Cardiac fibroblast (primary cell): ENCODE measurements at places on chromosomes 1 and 21.

DNA sequence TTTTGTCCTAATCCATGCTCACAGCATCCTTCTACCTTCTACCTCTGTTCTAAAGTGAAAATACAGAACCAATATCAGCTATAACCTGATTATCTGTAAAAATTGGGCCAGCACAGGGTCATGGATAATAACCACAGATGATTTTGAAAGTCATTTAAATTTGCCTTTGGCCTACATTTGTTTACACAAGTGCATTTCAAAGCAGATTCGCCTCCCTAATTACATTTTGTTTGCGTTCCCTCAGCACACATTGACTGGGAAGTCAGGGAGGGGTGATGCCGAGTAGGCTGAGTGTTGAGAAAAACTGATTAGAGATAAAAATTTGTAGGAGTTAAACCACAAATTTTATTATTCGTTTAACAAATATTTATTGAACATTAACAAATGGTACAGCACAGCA lies 19.2 kb upstream of the RGS8 start:
- DNase-seq, result no peak

DNA sequence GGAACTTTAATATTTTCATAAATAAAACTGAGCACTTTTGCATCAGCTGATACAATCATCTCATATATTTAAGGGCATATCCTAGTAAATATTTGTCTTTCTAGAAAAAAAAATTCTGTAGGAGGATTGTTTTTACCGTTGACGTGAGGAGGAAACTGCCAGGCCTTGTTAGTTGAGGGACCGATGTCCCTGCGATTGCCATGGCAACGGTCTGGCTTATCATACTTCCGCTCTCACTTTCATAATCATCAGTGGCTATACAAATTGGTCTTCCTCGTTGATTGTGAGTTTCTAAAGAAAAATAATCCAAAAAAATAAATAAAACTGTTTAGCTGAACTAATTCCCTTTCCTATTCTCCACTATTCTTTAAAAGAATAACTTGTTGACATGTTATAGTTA lies 69.3 kb upstream of the ANGPTL3 start:
- DNase-seq, result peak; percentile 53

DNA sequence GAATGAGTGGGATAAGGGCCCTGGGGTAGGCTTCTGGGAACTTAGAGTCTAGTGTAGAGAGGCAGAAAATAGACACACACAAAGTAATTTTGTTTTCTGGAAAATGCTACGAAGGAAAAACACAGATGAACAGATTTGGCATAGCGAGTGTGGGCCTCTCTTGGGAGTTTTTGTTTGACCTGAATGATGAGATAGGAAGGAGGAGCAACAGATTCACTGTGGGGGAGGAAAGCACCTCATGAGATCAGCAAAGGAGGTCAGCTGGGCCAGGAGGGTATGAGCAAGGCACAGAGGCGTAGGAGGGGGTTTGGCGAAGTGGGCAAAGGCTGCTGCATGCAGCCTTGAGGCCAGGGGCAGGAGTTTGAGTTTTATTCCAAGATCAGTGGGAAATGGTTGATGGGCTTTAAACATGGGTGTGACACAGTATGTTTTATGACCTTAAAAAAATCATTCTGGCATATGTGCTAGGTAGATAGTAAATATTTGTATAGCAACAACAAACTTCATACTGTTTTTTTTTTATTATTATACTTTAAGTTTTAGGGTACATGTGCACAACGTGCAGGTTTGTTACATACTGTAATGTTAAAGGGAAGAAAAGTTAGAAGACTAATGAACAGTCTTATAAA lies 57.9 kb downstream of the FGGY start:
- DNase-seq, result no peak

DNA sequence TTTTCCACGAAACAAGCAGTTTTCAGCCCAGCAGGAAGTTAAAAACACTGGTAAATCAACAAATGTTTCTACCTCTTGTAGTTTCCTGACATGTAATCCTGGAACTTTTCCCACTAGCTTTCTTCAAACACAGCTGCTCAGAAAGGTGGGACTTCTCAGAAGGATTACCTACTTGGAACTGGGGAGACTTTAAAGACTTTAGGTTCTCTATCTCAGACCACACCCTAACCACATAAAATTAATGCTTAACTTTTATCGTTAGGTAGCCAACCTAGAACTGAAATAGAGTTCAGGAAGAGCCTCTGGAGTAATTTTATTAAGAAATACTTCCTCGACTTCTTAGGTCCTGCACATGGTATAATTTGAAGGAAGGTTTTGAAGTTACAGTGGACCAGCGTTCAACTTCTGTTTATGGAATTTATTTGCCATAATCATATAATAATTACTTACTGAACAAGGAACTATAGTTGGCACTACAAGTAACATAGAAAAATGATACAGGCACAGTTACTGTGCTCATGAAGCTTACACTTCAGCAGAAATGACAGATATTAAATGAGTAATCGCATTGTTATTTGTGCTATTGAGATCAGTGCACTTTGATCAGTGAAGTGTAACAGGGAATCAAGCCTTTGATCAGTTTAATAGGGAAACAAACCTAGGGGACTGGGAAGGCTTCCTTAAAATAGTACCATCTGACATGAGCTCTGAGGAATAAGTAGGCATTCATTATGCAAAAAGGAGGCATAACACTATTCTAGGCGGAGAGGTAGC lies at the start of gene BCL2L15:
Gene BCL2L15, minus strand, starts transcription at position 180 of the 774 bp plus-strand sequence. CDS start 206 bp downstream, outside the sequence.
- DNase-seq, result no peak

- DNase-seq, result no peak
Measured at GRCh38 chr1:200751717-200752116, 13.0 kb downstream of the CAMSAP2 start.

GRCh38 chr1:58941471-58942289 lies 157.8 kb upstream of the JUN start:
- no peak for DNase-seq

DNA sequence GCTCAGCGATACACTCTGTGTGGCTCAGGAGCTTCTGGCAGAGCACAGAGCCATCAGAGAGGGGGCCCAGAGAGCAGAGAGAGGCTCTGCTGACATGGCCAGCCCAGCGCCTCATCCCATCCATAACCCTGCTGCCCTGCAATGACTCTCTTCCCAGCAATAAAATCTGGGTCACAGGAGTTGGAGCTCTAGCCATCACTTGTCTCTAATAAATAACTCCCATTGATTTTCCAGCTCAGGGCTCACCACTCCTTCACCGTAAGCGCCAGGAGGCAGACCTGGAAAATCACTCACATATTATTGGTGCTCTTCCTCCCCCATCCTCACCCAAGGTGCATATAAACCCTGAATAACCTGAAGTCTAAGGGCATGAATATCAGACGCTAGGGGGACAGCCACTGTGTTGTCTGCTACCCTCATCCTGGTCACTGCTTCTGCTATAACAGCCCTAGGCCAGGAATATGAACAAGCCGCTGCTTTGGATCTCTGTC lies at the start of gene APCS:
Gene APCS, plus strand, starts transcription at position 366 of the 491 bp plus-strand sequence. Its CDS starts 96 bp downstream, at position 462.
- no peak for DNase-seq

DNA sequence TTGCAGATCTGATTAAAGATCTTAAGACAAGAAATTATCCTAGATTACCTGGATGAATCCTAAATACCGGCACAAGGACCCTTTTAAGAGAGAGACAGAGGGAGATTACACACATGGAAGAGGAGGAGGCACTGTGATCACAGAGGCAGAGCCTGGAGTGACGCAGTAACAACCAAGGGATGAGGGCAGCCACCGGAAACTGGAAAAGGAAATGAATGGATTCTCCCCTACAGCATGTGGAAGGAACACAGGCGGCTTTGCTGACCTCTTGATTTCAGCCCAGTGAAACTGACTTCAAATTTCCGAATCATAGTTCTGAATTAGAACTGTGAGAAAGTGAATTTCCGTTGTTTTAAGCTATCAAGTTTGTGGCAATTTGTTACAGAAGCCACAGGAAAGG lies 50.2 kb upstream of the IVNS1ABP start:
- DNase-seq, result peak; percentile 13

DNA sequence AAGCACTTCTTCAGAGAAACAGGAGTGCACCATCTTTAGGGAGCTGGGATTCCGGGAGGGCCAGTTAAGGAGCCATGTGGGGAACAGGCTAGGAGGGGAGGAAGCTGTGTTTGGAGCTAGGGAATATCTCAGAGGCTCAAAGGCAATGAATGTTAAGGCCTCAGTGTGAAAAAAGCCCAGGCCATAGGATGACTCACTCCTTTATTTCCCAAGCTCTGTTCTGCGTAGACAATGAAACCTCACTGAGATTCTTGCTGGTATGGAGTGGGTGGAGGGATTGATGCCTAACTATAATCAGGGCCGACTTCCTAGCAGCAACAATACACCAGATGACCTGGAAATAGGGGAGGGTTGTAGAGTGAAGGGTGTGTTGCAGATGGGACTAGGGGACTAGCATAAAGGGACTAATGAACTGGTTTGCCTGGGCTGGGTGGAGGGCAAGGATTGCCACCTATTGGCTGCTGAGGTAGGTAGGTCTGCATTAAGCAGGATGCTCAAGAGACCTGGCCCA lies 2.1 kb downstream of the GNAT2 start:
- DNase-seq, result peak; percentile 93

DNA sequence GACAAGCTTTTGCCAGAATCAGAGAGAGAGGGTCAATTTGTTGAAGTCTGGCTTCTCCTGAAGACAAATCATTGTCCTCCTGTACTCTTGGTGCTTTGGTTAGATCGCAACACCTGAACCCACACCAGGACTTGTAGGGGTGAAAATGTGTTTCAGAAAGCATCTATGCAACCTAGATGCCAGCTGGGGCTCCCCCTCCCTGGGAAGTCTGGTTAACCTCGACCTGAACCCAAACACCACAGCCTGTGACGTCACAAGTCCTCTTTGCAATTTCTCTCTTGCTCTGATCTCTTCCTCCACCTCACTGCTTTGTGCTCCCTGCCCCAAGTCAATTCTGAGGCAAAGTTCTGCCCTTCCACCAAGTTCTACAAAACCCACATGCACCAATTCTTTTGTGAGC lies 42.8 kb upstream of the USP24 start:
- no peak for DNase-seq

DNA sequence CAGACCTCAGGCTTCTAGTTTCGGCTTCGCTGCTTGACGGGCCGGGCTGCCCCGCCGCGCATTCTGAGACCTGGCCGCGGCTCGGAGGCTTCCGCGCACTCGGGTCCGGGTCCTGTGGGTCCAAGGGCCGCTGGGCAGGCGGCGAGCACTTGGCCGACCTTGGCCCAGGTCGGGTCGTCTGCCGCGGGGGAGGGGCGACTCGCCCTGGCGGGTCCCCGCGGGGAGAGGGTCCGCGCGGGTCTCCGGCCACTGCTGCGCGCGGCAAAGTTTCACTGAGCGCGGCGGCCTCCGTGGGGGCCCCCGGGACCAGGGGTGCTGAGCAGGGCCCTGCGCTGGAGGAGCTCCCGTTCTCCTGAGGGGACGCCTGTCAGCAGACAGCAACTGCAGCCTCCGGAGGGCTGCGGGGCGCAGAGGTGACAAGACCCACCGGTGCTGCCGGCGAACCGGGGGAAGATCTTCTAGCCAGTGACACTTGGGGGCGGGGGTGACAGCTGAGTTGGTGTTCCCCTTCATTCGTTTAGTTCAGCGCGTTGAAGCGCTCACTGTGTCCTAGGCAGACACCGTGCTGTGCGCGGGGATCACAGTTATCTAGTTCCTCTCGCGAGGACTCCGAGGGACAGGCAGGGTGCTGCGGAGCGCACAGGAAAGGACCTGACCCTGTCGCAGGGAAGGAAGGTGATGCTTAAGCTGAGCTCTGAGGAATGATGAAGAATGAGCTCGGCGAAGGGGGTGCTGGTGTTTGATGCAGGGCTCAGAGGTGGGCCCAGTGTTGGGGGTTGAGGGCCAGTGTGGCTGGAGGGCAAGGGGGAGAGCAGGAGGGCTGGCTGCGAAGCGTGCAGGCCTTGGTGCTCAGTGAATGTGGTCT lies 725 bp downstream of the MTFR1L start:
- peak; percentile 71 for DNase-seq

- DNase-seq, result no peak
Measured at GRCh38 chr1:82125119-82125518, 324.4 kb downstream of the ADGRL2 start.

DNA sequence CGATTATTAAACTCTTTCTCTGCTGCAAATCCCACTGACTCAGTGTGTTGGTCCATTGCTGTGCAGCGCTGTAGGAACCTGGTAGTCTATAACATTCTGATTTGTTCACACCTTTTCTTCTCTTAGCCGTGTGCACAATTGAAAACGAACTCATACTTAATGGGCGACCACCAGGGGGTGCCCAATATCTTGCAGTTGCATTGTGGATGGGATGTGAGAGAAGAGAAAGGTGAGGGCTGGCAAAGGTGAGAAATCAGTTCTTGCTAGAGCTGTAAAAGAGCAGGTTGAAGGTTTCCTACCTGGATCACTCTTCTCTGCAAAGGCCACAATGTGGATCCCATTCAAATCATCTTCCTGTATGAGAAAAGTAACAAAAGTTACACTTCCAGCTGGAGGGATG lies 51.0 kb downstream of the CASQ2 start:
- DNase-seq, result peak; percentile 57

GRCh38 chr1:116415699-116416533 lies 42.9 kb downstream of the ATP1A1 start:
- peak; percentile 42 for DNase-seq

DNA sequence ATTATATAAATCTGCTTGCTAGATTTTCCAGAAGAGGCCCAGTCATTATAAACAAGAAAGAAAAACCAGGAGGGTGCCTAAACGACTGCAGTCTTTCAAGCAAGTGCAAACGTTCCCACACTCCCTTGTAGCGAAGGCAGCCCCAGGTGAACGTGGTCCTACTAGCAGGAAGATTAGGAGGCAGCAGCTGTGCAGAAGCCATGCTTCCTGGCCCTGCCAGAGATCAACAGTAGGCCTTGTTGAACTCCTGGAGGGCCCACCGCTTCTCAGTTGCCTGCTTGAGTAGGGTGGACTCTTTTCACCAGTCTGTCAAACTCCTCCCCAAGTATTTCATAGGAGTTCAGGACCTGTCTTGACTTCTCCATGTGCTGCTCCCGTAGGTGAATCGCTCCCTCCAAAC lies 163.0 kb upstream of the GORAB start:
- no peak for DNase-seq

DNA sequence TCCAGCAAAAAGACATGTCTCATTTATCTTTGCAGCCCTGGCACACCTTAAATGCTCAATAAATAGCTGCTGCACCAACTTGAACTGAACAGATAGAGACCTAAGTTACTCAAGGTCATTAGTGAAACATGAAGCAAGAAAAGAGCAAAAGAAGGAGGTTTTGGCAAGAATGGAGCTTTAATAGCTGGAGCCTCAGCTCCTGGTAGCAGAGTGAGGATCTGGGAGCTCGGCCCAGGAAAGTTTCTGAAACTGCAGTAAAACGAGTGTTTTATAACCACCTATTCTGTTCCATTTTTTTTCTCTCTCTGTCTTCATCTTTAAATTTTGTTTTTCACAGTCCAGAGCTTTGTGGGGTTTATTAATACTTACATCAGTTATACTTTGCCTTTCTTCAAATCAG lies 207.5 kb downstream of the SETD4 start:
- DNase-seq, result no peak

DNA sequence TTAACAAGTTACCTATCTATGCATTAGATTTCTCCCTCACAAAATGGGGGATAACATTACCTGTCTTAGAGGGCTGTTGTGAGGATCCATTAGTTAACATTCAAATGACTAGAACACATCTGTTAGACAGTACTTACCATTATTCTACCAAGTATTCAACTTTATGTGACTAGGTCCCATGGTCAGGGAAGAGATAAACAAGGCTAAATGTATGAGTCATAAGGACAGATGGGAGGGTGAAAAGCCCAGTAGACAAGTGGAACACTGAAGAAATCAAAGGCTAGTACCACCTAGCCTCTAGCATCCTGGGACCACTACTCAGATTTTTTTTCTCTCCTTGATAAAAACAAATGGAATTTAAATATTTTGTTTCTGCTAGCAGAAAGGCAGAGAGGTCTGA lies 9.0 kb upstream of the VHLL start:
- peak; percentile 34 for DNase-seq
